ENCODE measurements at places on chromosomes 5 and 9.

DNA sequence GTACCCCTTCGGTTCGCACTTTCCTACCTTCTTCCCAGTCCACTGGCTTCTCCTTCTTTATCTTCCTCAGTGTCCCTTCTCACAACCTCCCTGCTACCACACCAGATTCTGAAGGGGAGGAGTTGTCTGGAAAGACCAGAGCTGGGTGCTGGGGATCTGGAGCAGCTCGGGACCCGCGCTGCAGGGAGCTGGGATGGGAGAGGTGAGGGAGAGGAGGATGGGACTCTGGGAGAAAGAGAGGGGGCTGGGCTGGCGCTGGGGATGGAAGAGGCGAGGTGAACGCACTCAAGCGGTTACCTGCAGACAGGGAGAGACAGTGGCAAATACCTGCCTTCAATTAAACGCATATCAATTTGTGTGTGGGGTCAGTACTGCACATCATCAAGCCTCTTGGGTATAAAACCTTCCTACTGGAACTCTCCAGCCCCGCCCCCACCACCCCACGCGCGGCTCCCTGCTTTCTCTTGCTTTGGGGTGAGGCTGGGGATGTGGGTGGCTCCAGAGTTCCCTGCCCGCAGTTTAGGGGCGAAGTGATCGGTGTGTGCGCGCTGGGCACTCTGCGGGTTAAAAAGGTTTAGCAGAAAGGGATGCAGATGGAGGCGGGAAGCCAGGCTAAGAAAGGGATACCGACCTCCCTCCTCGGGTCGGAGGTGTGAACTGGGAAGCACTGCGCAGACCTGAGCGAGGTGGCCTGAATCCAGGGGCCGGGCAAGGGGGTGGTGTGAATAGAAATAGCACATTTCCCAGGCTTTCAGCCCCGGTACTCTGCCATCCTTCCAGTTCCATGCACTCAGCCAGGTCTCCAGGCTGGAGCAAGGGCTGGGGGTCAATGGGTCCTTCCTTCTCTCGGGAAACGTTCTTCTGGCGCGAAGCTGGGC is 977 bp upstream of the PAM start:
- ATAC-seq = no peak

DNA sequence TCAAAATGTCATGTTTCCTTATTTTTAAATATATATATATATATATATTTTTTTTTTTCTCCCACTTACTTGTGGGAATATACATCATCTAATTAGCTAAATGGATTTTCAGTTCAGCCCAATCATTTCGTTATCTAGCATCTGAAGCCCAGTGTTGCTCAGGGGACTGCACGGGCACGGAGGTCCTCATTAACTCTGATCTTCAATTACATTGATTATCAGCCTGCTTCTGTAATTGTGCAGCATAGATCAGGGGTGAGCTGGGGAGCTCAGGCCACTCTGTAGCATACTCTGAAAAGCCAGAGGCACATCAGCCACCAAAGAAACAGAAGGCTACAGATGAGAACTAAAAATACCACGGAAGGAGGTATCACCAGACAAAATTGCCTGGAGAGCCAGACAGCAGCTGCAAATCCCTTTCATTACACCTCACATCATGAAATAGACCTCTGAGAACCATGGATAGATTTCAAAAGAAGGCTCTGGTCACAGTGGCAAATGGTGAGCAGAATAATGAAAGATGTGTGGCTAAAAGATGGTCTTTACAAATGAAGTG is 326.4 kb downstream of the TRIM32 start:
- no peak for ATAC-seq

DNA sequence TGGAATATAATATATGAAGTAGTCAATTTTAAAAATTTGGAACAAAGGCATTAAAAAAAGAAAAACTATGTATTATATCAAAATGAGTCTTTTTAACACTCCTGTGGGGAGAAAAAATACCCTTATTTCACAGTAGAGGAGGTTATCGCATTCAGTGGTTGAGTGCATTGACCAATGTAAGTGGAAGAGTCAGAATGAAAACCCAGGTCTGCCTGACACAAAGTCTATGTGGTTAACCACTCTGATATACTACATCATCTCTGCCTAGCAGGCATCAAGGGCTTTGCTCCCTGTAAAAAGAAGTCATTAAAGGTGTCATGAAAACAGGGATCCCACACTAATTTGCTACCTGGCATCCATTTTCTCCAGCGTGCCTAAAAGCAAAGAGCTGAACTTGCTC is 417.2 kb upstream of the C9orf72 start:
- peak; percentile 47 for ATAC-seq

DNA sequence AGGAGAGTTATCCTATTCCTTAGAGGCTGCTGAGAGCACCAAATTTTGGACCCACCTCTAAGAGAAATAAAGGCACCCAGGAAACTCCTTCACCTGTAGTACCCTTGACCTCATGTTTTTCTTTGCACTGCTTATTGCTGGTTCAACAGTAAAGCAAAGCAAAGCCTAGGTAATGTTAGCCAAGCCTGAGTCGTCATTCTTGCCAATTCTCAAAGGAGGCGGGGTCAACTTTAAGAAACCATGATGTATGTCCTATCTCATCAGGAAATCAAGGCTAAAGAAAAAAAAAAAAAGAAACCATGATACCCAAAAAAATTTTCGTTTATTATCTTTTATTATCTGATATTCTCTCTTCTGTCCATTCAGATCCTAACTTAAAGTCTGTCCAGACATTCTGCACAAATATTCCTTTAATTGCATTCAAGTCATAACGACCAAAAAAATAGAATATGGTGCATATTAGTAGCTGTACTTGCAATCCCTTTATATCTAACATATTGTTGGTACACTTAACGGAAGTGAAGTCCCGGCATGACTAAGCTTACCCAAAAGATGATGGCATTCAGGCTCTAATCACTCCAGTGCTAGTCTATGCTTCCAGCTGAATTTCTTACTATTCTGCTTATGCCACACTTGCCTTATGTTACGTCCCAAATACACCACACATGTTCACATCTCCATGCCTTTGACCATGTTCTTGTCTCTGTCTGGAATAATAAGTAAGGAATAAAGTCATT is 1.8 kb downstream of the AUH start:
- peak; percentile 17 for ATAC-seq
